NCI-H1105 (cell line): ENCODE measurements at places on chromosomes 7 and 10.

- no peak for DNase-seq
These were observed 314.6 kb downstream of the AUTS2 start for GRCh38 chr7:69912846-69913245.

GRCh38 chr7:80508440-80508839 lies 3.4 kb downstream of the GNAT3 start:
- DNase-seq, result no peak

DNA sequence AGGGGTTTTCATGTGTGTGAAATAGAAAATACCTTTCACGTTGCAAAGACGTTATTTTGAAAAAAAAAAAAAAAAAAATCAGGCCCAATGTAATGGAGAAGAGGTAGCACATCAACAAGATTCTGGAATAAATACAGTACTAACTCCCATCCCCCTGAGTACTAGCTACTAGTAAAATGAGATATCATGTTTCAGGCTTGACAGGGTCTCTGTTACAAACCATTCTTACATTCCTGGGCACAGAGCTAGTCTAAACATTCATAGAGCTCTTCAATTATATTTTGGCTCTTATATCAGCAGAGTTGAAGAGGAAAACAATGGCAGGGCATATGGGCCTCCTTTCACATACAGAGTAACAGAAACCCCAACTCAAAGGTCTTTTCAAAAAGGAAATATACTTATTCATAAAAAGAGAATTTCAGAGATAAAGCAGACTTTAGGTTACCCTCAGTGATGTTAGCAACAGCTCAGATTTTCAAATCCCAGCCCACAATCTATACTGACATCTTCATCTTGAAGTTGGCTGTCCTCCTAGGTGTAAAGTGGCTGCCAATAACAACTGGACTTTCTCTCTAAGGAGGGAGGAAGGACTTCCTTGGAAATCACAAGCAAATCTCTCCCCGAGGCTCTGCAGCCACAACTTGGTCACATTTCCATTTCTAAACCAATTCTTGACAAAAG lies 18.6 kb downstream of the C7orf33 start:
- no peak for DNase-seq

DNA sequence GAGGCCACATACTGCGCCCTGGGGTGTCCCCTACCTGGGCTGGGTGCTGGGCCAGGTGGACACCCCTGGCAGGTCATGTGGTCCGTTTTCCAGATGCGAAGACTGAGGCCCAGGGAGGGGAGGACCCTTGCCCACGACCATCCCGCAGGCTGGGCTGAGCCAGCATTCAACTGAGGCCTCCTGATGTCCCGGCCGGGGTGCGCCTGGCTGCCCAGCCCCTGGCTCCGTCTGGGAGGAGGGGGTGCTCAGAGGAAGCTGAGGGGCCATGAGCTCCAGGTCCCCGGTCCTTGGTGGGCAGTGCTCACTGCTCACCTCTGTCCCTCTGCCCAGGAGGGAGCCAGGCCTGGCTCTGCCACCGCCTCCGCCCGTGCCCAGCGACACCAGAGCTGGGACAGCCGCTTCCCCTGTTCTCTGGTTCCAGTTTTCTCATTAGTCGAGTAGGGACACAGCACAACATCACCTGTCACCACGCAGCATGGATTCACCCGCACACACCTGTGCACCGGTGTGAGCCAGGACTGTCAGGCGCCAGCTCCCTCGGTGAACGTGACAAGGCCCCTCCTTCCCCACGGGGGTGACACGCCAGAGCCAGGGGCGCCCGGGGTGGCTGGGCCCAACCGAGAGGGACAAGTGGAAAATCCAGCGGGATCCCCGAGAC lies 139.7 kb downstream of the ELFN1 start:
- no peak for DNase-seq

DNA sequence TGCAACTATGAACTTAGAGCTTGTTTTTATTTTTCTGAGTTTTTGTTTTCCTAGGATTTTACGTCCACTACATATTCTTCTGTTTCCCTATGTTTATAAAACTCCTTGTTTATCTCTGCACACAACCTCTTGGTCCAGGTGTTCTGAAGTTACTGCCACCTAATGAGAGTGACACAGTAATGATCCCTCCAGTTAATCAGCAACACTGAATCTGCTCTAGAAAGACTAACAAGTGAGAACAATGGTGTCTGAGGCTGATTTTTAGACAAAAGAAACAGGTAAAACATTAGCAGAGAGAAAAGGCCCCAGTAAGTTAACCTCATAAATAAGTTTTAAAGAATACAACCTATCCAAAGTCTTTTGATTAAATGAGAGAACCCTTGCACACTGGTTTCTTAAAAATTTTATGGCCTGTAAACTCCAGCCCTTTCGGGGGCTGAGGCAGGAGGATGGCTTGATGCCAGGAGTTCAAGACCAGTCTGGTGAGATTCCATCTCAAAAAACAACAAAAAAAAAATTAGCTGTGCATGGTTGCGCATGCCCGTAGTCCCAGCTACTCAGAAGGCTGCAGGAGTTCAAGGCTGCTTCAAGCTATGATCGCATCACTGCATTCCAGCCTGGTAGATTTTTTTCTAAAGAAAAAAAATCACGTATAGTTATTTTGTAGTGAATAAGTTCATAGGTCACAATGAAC lies 397.6 kb downstream of the MAGI2 start:
- DNase-seq, result peak; percentile 76

GRCh38 chr7:77940647-77941046 lies 142.1 kb downstream of the PHTF2 start:
- DNase-seq, result no peak

DNA sequence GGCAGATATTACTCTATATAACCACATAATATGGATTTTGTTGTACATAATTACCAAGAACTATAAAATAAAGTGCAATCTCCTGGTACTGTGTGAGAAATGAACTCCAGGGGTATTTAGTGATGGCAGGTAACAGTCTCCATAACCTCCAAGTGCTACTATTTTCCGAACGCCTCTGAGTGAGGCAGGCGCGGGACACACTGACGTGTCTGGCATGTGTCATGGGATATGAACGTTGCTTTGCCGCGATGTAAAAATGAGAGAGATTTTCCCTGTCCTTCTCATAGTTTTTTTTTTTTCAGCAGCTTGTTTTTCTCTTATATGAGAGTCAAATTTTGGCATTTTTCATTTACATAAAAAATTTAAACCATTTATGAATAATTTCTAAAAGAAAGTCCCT lies 3.6 kb downstream of the ADARB2 start:
- DNase-seq, result no peak

- no peak for DNase-seq
These were observed 134.8 kb upstream of the KIF5B start for GRCh38 chr10:32190890-32191491.

- DNase-seq, result no peak
These were observed at the start of gene GIMAP8 for GRCh38 chr7:150450491-150451001. Gene GIMAP8 (plus strand): TSS chr7:150450630. CDS start chr7:150466699, 16,069 bp downstream.
